ENCODE measurements at places on chromosomes 12 and 14.

GRCh38 chr14:72014486-72014885 lies 82.3 kb downstream of the RGS6 start:
- DNase-seq, result no peak

GRCh38 chr12:109087250-109087649 lies 6.0 kb downstream of the ALKBH2 start:
- DNase-seq, result no peak

- DNase-seq, result no peak
These were observed 8.8 kb upstream of the EVL start for GRCh38 chr14:100056431-100056830.

DNA sequence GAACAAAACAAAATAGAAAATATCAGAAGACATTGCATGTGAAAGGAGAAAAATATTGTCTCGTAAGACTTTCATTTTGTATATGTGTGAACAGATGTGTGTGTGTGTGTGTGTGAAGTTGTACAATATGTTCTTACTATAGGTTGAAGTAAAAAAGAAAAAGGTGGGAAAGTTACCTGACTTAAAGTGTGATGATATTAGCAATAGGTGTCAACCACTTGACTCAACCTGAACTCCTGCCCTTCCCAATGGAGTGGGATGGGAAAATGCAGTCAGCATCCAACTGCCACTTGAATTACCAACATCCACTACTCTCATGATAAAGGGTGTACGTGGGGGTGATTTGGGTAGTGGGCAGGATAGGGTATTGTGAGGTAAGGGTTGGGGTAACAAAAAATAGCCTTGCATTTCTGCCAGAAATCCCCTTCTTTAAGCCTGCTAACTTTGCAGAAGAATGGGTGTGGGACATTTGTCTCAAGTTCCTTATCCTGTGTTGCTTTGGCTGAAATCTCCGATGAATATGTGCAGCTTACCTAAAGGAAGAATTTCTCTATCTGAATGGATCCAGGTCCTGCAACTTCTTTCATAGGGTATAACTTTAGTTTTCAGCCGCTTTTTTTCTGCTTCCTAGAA lies 181.6 kb downstream of the CHST11 start:
- DNase-seq, result no peak

GRCh38 chr12:3132636-3133404 lies 55.6 kb downstream of the TSPAN9 start:
- no peak for DNase-seq

DNA sequence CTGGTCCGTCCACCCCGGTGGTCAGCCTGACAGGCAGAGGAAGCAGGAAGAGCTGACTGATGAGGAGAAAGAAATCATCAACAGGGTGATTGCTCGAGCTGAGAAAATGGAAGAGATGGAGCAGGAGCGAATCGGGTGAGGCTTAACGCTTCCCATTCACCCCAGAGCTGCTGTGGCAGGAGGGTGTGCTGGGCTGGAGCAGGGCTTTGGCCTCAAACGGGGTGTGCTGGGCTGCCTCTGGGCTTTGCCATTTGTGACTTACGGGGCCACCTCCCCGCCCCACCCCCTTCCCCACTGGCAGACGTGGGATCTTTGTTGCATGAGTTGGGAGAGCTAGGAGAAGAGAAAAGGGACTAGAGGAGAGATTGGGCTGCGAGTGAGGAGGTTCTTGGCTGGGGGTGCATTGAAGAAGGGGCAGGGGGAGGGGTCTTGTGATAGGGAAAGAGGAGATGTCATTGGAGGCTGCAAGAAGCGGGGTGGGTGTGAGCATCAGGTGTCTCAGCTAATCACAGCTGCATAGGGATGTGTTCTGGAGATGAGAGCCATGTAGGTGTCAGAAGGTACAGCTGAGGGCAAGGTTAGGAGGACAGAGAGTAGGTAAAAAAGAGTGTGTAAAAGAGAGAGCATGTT lies 56.3 kb downstream of the RPH3A start:
- no peak for DNase-seq

- no peak for DNase-seq
These were observed 12.3 kb downstream of the ISCA2 start for GRCh38 chr14:74505831-74506230.

GRCh38 chr12:99985129-99985570 lies 414 bp upstream of the ANKS1B start:
- DNase-seq, result no peak
